ENCODE measurements at places on chromosomes 1 and 21.

GRCh38 chr1:168876830-168877229, 147.8 kb upstream of the DPT start:
- no peak for DNase-seq

- no peak for DNase-seq
These were observed 95.2 kb upstream of the TRABD2B start for GRCh38 chr1:48092401-48092800.

DNA sequence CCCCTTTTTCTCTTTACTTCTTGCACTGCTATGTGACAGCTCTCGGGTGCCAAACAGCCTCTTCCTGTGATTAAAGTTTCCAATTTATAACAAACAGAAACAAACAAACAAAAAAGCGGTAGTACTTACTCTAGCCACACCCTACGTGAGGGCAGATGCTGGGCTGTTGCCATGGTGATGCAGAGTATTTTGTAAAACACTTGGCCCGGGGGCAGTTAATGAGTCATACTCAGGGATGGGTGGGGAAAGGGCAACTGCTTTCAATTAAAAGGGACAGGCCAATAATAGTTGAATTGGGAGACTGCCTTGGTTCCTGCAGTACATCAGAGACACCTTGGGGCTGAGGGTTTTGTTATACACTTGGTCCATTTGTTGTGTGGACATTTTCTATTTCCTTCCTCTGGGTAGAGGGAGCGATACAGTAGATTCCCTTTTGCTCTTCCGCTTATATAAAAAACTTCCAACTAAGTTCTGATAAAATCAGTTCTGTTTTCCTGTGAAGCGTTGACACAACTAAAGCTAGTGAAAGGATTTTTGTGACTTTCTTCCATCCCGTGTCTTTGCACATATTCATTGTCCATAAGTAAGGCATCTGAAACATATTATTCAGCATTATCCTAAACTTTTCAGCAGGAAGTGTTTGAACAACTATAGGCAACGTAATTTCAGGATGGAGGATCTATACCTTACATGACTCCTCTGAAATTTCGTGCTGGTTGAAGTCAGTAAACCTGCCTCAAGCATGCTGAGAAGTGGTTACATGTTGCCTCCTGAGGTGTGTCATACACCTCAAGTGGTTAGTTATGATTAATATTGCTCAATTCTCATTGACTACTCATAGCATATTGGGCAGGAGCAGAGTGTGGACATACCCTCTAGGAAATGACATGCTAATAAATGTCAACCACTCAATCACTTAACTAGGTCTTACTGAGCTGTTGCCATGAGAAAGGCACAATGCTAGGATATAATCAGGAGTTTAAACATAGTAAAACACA, 36.7 kb upstream of the THEM4 start:
- no peak for DNase-seq

GRCh38 chr1:30271401-30272276, 451.7 kb downstream of the MATN1 start:
- DNase-seq, result no peak

- DNase-seq, result no peak
These were observed 5.9 kb downstream of the IQGAP3 start for GRCh38 chr1:156566436-156566835.

GRCh38 chr1:203120325-203121153, 7.0 kb upstream of the ADORA1 start:
- no peak for DNase-seq

- DNase-seq, result no peak
These were observed 149.1 kb downstream of the NOS1AP start for GRCh38 chr1:162218546-162218945.

DNA sequence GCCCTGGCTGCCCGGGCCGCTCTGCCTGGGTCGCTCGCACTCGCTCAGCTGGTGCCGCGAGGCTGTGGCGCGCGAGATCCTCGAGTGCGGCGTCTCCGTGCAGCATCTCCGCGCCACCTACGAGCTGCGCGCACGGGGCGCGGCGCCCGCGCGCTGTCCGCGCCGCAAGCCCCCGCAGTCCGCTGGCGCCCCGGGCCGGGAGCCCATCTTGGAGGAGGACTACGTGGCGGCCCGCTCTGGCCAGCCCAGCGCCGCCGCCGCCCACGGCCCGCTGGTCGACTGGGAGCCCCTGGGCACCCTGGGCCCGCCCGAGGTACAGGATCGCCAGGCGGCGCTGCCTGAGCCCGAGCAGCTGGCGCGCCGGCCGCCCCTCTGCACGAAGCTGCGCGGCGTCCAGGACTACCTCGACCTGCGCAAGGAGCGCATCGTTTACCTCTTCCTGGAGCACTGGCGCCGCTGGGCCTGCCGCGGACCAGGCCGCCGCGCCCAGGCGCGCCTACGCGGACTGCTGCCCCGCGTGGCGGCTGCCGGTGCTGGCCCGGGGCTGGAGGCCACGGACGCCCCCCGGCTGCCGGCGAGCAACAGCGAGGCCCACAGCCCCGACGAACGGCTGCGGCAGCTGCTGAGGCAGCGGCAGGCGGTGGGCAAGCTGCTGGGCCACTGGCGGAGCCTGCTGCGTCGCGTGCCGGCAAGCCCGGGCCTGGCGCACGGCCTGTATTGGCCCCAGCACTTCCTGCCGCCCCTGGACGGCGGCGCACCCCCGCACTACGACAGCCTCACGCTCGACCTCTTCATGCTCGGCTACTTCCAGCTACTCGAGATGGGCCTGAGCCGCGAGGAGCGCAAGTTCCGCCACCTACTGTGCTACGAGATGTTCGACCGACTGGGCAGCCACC, 10.9 kb downstream of the TNFRSF25 start:
- no peak for DNase-seq

GRCh38 chr1:201002510-201002909, 21.0 kb downstream of the KIF21B start:
- no peak for DNase-seq

GRCh38 chr1:170674986-170675385, 11.1 kb downstream of the PRRX1 start:
- DNase-seq, result no peak

DNA sequence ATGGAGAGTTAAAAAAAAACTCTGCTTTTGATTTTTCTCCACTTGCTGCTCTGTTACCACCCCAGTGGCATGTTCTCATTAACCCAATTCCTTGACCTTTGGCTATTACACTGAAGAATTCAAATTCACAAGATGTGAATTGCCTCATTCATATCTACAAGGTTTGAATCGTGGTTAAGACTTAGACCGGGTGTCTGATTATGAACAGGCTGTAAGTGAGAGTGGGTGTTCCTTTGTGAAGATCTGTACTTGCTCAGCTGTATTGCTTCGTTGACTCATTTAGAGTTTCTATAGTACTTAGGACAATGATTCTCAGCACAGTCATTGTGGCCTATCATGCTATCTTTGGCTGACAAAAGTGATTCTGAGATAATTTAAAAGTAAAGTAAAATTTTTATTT, 36.4 kb downstream of the DNM3 start:
- peak; percentile 20 for DNase-seq

DNA sequence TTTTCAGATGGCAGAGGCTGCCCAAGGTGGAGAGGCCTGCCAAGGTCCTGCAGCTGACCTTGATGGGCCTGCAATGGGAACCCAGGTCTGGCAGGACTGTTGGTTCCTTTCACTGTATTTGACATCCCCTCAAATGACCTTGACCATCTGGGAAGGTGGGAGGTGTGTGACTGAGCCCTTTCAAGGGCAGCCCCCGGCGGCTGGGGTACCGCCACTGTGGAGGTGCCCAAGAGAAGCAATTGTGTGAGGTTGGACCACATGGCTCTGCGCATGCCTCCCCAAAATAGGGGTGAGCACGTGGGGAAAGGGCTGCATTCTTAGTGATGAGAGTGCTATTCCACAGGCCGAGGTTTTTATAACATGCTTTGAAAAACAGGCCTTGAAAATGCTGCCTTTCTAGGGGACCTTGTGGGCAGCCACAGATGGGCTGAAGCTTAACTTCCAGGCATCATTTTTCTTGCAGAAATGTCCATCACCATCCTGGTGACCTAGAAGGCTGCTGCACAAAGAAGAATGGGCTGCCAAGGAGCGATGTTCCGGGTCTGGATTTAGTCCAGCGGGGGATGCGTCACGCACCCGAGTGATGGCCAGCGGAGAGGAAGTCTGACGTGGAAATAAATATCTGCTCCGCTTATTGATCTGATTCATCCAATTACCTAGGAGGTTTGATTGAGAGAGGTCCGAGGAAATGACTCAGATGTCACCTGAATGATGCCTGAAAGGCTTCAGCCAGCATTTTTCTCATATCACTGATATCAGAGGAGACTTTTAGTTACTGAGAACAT, 16.5 kb upstream of the UTS2 start:
- no peak for DNase-seq

DNA sequence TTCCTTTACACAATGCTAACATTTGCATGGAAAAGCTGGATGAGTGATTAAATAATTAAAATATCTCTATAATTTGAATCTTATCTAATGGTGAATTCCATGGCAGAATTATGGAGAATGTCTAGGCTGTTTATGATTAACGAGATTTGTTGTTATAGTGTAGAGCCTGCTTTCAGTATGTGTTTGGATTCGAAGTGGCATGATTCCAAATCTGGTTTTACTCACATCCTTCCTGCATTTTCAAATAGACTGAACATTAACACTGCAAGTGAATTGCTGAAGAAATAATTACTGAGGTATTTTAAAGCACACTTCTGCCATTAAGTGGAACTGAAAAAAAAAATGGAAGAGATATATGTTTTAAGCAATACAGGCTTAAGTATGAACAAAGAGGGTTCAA, 5.1 kb upstream of the NEK7 start:
- no peak for DNase-seq

DNA sequence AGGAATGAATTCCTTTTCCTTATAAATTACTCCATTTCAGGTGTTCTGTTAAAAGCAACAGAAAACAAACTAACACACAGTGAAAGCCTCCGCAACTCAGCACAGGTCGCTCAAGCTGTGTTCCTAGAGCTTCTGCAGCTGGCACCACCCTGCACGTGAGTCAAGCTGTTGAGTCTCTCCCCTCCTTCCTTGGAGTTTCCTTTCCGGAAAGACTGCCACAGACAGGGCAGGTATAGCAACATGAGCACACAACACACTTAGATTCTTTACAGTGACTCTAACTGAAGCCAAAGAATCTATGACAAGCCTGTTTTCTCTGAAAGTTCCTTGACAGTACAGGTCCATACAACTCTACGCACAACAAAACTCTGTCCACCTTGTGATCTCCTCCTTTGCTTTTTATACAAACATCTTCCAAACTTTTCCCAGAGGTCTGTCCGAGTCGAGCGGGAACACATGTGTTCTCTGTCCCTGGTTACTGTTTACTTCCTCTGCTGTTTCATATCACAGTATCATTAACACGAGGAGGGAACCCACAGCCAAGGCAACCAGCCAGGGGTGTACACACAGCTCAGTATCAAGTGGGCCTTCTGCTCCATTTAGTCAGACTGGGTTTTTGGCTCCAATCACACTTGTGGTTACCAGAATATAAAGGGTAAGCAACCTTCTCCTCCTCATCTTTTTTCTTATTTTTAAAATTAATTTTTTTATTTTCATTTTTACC, 38.7 kb upstream of the DESI2 start:
- no peak for DNase-seq

GRCh38 chr1:235280467-235280866, 47.5 kb downstream of the ARID4B start:
- no peak for DNase-seq

DNA sequence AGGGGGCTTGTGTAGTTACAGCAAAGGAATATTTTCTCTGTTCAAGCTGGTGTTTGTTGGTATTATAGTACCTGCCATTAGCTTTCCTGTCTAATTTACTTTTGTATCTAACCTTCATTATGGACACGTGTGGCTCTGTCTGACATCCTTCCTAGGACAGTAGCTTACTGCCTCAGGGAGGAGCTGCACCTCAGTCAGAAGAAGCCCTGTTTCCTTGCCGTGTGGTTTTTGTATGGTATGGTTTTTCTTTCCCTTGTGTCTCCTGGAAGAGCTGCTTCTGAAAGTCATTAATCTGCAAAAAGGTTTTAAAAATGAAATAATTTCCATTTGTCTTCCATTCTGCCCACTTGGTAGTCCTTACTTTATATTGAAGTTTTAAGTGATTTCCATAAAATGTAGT, 17.4 kb upstream of the CRB1 start:
- DNase-seq, result no peak

- DNase-seq, result no peak
These were observed 14.6 kb downstream of the HENMT1 start for GRCh38 chr1:108646265-108646647.

- peak; percentile 75 for DNase-seq
These were observed 109.4 kb downstream of the NRDC start for GRCh38 chr1:51768971-51769588.

GRCh38 chr1:207031632-207032264, 808 bp downstream of the C1orf116 start:
- no peak for DNase-seq

GRCh38 chr1:109316506-109316905, 9.7 kb upstream of the MYBPHL start:
- DNase-seq, result no peak

DNA sequence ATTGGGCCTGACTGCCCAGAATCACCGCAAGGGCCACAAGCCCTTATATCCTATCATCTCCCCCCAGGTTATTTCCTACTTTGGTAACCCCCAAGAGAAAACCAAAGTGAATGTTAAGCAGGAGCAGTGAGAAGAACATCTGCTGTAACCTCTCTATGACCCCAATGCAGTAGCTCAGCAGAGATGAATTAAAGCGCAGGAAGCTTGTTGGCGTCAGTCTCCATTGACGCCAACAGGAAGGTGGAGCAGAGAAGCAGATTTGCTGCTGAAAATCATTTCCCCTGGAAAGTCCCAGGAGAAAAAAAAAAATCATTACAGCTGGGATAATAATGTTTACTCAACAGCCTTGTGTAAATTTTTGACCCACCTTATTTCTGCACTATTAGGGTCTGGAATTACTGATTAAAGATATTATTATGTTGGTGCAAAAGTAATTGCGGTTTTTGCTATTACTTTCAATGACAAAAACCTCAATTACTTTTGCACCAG, 33.2 kb upstream of the FAM163A start:
- DNase-seq, result no peak

- DNase-seq, result no peak
These were observed 7.6 kb upstream of the CLCA2 start for GRCh38 chr1:86416343-86416742.

GRCh38 chr1:19489996-19490395, 4.7 kb upstream of the CAPZB start:
- DNase-seq, result no peak

DNA sequence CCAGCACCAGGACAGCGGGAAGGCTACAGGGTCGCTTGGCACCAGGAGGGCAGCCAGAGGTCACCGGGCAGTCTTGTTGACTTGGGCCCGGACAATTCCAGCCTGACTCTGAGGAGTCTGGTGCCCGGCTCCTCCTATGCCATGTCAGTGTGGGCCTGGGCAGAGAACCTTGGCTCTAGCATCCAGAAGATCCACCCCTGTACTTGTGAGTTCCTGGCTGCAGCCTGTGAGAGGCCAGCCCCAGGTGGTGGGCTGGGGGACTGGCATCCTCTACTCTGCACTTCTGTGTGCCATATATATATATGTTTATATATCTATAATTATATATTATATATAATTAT, 11.6 kb upstream of the PTPN7 start:
- no peak for DNase-seq

DNA sequence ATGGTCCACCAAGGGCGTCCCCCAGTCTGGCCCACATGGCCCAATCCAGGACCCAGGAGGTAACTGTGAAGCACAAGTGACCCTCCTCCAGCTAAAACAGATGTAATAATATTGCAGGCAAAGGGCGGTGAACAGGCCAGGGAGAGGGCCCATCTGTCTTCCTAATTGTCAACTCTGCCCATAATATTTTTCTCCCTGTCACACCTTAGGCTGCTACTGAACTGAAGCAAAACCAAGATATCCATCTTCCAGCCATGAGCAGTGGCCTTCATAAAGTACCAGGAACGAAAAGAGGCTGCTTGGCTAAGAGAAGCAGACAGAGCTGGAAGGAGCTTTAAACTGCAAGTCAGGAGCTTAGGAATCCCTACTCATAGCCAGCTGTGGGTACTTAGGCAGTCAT, 3.1 kb downstream of the KANK4 start:
- DNase-seq, result no peak

Data from hippocampal formation (tissue), 2 donors.